Motor neuron (in vitro differentiated cells): ENCODE measurements at places on chromosomes 4 and X. TPM values are rescaled to one million over a fixed set of nuclear protein-coding genes. Genes with fewer than 3 reads are reported as not detected.

The CTAG1A gene
- not detected in 2 replicates for total RNA-seq

The GPR50 gene
- total RNA-seq, result 0.16 TPM in 1 of 2 replicates, not detected in the other

The RAB40AL gene
- 0.36 and 0.43 TPM in 2 replicates for total RNA-seq

The NALF2 gene
- 5.4 and 6.5 TPM in 2 replicates for total RNA-seq

The ERAS gene
- 0.68 TPM in 1 of 2 replicates, not detected in the other for total RNA-seq
